Pancreas (tissue), 10 donors: ENCODE measurements at places on chromosomes 11 and 22.

DNA sequence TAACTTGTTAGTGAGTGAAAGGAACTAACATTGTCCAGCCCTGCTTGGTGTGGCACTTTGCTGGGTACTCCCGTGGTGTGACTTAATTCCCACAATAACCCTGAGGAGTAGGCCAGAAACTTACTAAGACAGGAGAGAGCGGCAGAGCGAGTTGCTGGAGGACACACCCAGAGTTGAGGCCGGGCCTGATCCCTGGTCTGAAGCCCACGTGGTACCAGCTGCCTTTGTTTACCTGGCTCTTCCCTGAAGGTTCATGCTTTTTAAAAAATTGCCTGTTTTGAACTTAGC lies 594 bp downstream of the MPST start:
- peak; percentile 37 for DNase-seq

- no peak for DNase-seq
Measured at GRCh38 chr11:45444796-45445195, 158.7 kb upstream of the SYT13 start.

DNA sequence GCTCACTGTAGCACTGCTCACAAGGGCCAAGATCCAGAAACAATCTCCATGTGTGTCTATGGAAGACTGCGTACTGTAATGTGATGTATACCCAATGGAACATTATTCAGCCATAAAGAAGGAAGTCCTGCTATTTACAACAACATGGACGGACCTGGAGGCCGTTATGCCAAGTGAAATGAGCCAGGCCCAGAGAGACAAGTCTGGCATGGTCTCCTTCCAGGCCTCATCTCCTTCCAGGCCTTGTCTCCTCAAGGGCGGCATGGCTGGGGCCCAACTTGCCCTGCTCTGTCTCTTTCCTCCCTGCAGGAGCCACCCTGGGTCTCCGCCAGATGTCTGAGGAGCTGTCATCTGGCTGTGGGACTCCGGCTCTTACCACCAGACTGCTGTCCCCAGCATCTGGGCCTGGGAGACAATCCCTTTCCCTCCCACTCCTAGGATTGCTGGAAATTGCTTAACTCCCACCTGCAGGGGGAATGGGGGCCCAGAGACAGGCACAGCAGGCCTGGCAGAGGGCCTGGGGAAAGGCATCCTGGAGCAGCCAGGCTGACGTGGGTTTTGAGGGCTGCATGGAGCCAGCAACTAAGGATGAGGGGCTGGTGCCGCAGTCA lies 1326.6 kb downstream of the TBC1D22A start:
- DNase-seq, result no peak

- DNase-seq, result no peak
Measured at GRCh38 chr11:64647019-64647779, 56.2 kb downstream of the SLC22A12 start.

- DNase-seq, result no peak
Measured at GRCh38 chr11:125519860-125520834, 24.1 kb upstream of the FEZ1 start.

DNA sequence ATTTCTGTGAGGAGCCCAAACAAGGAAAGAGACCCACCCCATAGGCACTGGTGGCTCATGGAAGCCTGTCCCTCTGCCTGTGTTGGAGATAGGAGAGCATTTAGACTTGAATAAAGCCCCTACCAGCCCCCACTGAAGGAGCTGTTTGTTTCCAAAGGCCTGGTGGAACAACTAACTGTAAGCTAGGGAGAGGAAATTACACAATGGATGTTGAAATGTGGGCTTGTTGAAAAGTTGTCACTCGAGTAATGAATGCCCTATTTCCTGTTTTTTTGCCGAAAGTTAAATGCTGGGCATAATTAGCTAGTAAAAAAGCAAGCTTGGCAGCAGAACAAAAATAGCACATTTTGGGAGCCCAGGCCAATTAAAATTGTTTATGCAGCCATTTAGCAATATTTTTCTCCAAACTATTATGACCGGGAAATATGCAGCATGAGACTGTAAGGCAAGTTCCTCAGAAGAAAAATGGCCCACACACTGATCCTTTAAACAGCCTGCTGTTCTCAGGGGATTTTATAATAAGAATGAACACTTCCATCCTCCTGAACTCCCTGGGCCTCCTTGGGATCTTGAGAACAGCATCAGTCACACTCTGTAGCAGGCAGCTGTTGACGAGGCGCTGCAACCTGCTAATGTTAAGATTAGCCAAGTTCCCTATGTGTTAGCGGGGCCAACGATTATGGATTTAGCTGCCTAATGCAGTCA lies 38.6 kb upstream of the LMO2 start:
- DNase-seq, result no peak

DNA sequence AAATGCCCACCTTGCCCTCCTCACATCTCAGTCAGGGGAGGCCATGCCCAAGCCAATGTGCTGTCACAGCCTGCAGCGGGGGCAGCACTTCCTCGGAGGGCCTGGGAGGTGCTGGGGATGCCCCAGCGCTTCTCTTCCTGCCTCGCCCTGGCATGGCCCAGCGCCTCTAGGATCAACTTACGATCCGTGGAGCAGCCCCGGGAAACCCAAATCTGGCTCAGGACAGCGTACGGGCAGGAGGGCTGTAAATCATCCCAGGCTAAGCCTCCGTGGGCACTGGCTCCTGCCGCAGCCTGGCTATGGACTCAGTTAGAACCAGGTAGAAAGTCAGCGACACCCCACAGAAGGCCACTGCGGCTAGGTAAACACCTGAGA lies 60.9 kb upstream of the EMID1 start:
- no peak for DNase-seq

GRCh38 chr22:46373159-46373558 lies 37.6 kb downstream of the TRMU start:
- peak; percentile 71 for DNase-seq

DNA sequence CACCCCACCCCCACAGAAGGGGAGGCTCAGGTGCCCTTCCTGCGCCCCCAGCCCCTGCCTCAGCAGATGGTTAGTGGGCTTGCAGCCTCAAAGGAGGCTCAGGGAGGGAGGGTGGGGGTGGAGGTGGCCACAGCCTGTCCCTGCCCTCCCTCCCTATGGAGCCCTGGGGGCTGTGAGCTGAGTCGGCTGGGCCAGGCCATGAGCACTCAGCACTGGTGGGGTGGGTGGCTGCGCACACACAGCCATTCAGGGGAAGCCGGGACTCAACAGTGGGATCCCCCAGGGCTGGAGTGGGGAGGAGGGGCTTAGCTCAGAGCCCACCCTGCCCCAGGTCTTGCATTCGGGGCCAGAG lies 50.2 kb downstream of the FLRT1 start:
- DNase-seq, result no peak

- DNase-seq, result no peak
Measured at GRCh38 chr22:39530692-39531331, 1.7 kb downstream of the RPS19BP1 start.

- no peak for DNase-seq
Measured at GRCh38 chr11:70243912-70244652, 26.4 kb upstream of the PPFIA1 start.

- DNase-seq, result no peak
Measured at GRCh38 chr11:13061294-13061990, 52.3 kb downstream of the RASSF10 start.

DNA sequence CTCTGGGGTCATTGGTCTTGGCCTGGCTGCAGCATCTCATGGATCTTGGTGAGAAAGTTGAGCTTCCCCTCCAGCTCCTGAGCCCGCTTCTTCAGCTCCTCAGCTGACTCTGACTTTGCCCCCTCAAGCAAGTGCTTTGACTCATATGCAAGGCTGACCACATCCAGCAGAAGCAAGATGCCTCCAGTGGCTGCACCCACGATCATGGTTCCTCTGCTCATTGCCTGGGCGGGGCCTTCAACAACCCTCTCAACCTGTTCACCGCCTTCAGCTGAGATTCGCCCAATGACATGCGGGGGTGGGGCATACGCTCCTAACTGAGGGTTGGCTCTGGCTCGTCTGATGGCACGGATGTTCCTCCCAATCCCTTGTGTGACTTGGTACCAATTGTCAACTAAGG lies 11.9 kb downstream of the APOL2 start:
- DNase-seq, result no peak

DNA sequence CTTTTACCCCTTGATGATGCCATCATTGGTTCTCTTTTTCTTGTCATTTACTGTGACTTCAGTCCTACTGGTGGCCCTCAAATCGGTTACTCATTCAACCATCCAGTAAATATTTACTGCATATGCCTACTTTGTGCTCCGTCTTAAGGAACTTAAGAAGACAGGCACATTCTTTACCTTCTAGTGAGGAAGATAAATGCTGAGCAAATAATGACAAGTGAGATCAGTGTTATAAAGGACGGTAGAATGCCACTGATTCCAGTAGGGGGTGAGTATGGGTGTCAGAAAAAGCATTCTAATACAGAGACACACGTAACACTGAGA lies 1.6 kb downstream of the ANKRD42 start:
- no peak for DNase-seq
